Fibroblast of skin of left biceps (primary cell): ENCODE measurements at places on chromosomes 4 and X.

DNA sequence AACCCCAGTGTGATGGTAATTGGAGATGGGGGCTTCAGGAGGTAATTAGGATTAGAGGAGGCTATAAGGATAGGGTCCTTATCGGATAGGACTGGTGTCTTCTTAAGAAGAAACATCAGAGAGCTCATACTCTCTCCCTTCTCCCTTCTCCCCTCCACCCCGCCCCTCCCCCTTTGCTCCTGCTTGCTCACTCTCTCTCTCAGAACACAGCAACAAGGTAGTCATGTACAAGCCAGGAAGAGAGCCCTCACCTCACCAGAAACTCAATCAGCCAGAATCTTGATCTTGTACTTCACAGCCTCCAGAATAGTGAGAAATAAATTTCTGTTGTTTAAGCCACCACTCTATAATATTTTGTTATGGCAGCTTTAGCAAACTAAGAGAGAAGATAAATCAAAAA, 4.5 kb downstream of the DDX60L start:
- no peak for DNase-seq

- no peak for DNase-seq
Observed at GRCh38 chr4:26400132-26400531, 79.3 kb downstream of the RBPJ start.

DNA sequence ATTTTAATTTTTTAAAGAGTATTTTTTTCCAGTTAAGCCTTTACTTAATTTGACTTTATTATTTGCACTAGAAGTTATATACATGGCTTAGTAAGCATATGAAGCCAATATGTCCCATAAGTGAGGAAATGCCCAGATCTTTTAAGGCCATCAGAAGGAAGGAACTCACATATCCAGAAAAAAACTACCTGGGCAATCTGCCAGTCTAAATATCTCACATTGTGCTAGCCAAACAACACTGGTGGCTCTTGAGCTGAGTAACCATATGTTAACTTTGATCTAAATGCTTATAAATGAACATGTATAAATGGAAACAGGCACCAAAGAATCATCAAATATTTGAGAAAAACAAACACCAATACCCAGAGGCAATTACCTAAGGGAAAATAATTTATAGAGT, 138.6 kb upstream of the APOOL start:
- DNase-seq: no peak

DNA sequence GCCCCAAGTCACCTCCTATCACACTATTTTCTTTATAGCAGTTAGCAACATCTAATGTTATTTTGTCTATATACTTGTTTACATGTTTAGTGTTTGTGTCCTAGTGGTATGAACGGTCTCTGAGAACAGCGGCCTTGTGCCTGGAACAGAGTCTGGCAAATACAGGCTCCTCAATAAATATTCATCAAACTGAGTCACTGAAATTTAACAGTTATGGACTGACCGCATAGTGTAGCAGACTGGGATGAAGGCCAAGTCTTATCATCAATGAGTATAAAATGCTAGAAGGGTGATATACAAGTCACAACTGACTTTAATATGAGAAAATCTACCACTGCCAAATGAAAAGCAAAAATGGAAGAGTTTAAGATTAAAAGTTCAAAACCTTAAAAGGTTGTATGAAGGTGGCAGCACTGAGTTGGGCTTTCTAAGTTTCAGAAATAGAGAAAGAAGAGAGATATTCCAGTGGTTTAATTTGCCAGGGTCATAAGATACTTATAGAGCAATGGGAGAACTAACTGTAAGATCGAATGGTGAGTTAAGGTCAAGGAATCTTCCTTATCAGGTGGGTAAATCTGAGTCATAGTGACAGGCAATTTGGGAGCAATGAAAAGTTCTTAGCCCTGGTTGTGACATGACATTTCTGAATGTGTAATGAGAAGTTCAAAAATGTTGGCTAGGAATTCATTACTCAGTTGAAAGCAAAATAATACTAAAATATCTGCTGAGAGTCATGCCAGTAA, 34.9 kb downstream of the ELOVL6 start:
- peak; percentile 43 for DNase-seq

- no peak for DNase-seq
Observed at GRCh38 chr4:28317221-28317620, 1456.6 kb downstream of the STIM2 start.

DNA sequence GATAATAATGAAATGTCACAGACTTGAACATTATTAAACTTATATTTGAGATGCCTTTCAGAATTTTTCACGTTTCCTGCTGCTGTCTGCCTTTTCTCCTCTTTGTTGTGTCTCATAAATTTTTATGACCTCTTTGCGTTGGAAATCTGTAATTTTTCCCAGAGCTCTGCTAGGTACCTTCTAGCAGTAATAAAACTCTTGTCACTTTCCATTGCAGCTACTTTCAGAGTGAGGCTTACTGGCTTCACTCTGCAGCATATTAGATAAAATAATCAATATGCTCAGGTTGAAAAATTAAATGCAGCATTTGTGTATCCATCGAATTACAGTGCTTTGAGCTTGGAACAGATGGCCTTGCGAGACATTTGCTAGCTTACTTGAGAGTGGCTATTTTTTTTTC, 689.0 kb downstream of the GRID2 start:
- no peak for DNase-seq

- peak; percentile 99 for DNase-seq
Observed at GRCh38 chr4:38752941-38753806, 29.6 kb downstream of the TLR10 start.

GRCh38 chrX:68183612-68184214, 249.6 kb downstream of the OPHN1 start:
- DNase-seq: no peak

DNA sequence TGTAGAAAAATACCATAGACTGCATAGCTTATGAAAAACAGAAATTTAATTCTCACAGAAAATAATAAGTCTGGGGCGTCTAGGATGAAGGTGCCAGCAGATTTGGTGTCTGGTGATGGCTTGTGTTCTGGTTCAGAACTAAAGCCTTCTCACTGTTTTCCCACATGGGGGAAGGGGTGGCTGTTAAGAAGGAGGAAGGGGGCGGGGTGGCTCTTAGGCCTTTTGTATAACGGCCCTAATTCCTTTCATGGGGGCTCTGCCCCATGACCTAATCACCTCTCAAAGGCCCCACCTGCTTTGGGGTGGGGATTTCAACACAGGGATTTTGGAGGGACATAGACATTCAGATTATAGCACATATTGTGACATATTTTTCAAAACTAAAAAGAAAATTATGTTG, 173.2 kb upstream of the TECRL start:
- DNase-seq: no peak

DNA sequence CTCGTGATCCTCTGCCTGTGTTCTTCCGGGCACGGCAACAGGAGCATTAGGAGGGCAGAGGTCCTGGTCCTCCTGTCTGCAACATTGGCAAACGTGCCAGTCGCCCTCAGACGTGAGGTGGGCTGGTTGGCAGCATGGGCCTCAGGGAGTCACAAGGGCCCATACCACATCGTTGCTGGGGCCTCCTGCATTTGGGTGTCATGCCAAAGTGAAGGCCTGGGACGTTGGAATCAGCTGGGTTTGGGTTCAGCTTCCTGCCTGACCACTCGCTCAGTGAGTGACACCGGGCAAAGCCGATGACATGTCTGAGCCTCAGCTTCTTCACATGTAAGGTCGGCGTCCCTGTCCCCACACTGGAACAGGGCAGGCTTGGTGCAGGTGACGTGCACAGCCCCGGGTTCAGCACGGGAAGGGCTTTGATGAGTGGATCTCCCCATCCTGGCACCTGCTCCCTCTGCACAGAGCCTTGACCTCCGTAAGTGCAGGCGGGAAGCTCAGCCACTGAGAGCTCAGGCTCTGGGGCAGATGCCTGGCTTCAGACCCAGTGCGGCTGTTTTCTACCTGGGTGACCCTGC, 91.6 kb downstream of the PSAPL1 start:
- DNase-seq: no peak

DNA sequence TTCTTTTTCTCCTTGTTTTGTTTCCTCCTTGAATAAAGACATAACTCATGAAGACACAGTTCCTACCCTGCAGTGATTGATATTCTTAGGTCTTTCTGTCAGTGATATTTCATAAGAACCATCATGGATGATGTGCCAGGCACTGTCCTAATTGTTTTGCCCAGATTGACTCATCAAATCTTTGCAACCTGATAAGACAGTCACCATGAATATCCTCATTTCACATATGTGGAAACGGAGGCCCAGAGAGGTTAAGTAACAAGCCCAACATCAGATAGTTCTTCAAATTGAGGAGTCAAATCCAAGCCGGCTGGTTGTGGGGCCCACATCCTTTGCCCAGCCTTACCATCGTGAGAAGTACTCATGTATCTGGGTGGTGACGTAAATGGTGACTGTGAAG, 69.9 kb downstream of the SEL1L3 start:
- DNase-seq: no peak

- DNase-seq: no peak
Observed at GRCh38 chr4:102452854-102453253, 48.3 kb upstream of the NFKB1 start.

- no peak for DNase-seq
Observed at GRCh38 chrX:56232221-56233082, at the start of gene KLF8. Gene KLF8, plus strand, starts transcription at chrX:56232356. Its CDS starts 979 bp downstream, at chrX:56233335.

- no peak for DNase-seq
Observed at GRCh38 chr4:102809190-102809589, 18.2 kb downstream of the UBE2D3 start.

GRCh38 chr4:128810331-128810870, 901 bp downstream of the JADE1 start:
- DNase-seq: no peak

- DNase-seq: no peak
Observed at GRCh38 chr4:156972379-156973015, 898 bp upstream of the PDGFC start.

DNA sequence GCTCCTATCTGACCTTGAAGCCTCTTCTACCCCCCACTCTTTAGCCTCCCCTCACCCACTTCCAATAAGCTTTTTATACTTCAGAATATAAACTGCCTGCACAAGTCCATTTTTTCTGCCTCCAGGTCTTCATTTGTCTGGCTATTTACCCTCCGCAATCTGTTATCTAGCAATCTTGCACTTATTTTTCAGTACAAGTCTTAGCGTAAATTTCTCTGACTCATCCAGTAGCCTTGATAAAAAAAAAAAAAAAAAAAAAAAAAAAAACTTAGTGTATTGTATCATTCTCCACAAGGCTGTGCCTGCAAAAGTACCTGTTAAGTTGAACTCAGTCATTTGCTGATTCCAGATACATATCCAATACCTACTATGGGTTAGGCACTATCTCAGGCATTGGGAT, 219.5 kb upstream of the DKK2 start:
- no peak for DNase-seq

GRCh38 chr4:186643501-186644310, 80.0 kb downstream of the FAT1 start:
- no peak for DNase-seq

DNA sequence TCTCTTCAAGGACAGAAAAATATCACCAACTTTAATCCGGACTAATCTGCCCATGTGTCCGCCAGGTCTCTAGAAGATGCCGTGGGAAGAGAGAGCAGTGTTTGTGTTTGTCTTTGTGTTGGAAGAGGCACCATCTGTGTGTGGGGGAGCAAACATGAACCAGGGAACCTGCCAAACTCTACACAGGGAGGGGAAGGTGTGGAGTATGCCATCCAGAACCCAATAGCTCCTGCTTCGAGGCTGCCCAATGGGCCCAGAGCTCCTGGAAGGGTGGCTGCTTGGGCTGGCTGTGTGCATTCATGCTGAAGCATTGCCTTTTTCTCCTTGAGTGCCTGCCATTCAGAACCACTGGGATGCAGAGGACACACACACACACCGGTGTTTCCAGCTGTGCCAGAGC, 536.2 kb downstream of the MID1IP1 start:
- DNase-seq: no peak

GRCh38 chr4:89954906-89955695, 60.4 kb downstream of the MMRN1 start:
- DNase-seq: no peak

- DNase-seq: no peak
Observed at GRCh38 chr4:184450743-184451535, 23.4 kb downstream of the IRF2 start.

- no peak for DNase-seq
Observed at GRCh38 chrX:41875142-41875541, 48.2 kb downstream of the CASK start.

DNA sequence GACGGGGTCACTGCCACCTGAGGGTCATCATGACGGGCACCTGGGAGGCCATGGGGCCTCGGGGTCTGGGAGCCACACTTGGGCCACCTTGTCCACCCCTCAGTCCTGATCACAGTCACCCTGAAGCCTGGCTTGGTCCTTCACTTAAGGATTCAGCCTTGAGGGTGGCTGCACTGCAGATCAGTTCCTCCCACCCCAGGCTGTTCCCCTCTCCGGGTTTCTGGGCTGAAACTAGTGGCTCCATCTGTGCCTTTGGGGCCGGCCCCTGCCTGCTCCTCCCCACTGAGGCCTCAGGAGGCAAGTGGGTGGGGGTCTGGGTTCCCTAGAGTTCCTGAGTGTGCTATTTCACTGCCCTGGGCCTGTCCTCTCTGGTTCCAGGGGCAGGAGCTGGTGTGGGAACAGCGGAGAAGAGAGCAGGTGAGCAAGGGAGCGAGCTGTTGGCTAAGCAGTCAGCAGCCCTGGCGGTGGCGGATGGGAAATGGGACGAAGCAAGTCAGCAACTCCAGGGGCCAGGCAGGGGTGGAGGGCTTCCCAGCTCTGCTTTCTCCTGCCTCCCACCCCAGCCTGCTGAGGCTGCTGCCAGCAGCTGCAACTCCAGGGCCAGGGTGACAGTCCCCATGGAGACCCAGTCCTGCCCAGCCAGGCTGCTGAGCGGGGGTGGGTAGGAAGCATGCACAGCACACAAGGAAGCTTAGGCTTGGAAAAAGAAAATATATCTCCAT, 81.2 kb downstream of the TMEM144 start:
- no peak for DNase-seq

DNA sequence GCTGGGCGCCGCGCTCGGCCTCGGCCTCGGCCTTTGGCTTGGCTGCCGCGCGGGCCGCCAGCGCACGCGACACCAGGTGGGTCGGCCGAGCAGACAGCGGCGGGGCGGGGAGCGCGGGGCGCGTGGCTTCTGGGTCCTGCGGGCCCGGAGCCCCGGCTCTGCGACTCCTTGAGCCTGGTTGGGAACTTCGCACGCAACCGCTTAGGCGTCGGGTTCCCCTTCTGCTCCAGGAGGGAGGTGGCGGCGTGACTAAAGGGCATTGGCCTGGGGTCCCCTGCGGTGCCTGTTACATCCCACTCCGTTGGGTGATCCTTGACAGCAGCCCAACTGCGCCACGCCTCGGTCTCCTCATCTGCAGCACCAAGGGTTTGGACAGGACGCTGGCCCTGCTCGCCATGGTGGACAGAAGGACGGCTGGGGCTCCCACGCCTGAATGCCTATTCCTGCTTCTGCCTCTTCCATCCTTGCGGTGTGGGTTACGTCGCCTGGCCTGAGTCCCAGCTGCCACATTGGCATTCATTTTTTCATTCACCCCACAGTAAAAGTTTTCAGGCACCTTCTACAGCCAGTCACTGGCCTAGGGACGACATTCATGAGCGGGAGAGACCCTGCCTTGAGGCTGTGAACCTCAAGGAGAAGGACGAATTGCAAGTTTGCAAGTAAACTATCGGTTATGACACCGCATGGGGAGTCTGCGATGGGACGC, 631 bp downstream of the EVC start:
- DNase-seq: no peak
